Memory B cell (primary cell): ENCODE measurements at places on chromosomes 2 and 18.

- DNase-seq: no peak
- H3K36me3 ChIP-seq: no peaks in the 10 kb centered on the region
- no peak overlapping the region for H3K27ac ChIP-seq
- no peak overlapping the region for H3K4me3 ChIP-seq
- H3K4me1 ChIP-seq: no peaks in the 10 kb centered on the region
These were observed 100.8 kb downstream of the DYSF start for GRCh38 chr2:71554028-71554705.

- H3K4me3 ChIP-seq: no peak overlapping the region
- H3K27ac ChIP-seq: no peak overlapping the region
- H3K4me1 ChIP-seq: peaks cover 18% of the 10 kb centered on the region
- no peak for DNase-seq
These were observed 11.1 kb downstream of the STAMBP start for GRCh38 chr2:73839653-73840411.

- DNase-seq: no peak
- H3K4me3 ChIP-seq: no peak overlapping the region
- no peaks in the 10 kb centered on the region for H3K27me3 ChIP-seq
- no peak overlapping the region for H3K27ac ChIP-seq
These were observed 32.3 kb downstream of the ASXL2 start for GRCh38 chr2:25845843-25846505.

GRCh38 chr2:145757503-145758246 is 1237.8 kb upstream of the ZEB2 start:
- no peak for DNase-seq
- H3K4me1 ChIP-seq: no peaks in the 10 kb centered on the region
- no peak overlapping the region for H3K4me3 ChIP-seq
- H3K27ac ChIP-seq: no peak overlapping the region
- no peaks in the 10 kb centered on the region for H3K36me3 ChIP-seq

- peak overlapping the region; percentile 81 for H3K27ac ChIP-seq
- peaks cover 33% of the 10 kb centered on the region for H3K36me3 ChIP-seq
- peaks cover 11% of the 10 kb centered on the region for H3K4me1 ChIP-seq
- H3K4me3 ChIP-seq: no peak overlapping the region
These were observed 40.7 kb downstream of the INO80D start for GRCh38 chr2:206045251-206045650.

GRCh38 chr2:133825778-133826177 is 257.5 kb upstream of the NCKAP5 start:
- DNase-seq: no peak
- no peaks in the 10 kb centered on the region for H3K4me1 ChIP-seq
- H3K27me3 ChIP-seq: peaks cover 9% of the 10 kb centered on the region
- H3K4me3 ChIP-seq: no peak overlapping the region
- peaks cover 2% of the 10 kb centered on the region for H3K36me3 ChIP-seq
- H3K27ac ChIP-seq: no peak overlapping the region

- H3K36me3 ChIP-seq: no peaks in the 10 kb centered on the region
- H3K27me3 ChIP-seq: no peaks in the 10 kb centered on the region
- H3K4me3 ChIP-seq: no peak overlapping the region
- H3K27ac ChIP-seq: no peak overlapping the region
These were observed 751.2 kb downstream of the CNTNAP5 start for GRCh38 chr2:124776332-124776731.

- no peaks in the 10 kb centered on the region for H3K36me3 ChIP-seq
- no peak for DNase-seq
- H3K4me1 ChIP-seq: peaks cover 17% of the 10 kb centered on the region
- H3K27ac ChIP-seq: no peak overlapping the region
- peaks cover 28% of the 10 kb centered on the region for H3K27me3 ChIP-seq
These were observed 813 bp upstream of the MEIS1 start for GRCh38 chr2:66433945-66434678.

DNA sequence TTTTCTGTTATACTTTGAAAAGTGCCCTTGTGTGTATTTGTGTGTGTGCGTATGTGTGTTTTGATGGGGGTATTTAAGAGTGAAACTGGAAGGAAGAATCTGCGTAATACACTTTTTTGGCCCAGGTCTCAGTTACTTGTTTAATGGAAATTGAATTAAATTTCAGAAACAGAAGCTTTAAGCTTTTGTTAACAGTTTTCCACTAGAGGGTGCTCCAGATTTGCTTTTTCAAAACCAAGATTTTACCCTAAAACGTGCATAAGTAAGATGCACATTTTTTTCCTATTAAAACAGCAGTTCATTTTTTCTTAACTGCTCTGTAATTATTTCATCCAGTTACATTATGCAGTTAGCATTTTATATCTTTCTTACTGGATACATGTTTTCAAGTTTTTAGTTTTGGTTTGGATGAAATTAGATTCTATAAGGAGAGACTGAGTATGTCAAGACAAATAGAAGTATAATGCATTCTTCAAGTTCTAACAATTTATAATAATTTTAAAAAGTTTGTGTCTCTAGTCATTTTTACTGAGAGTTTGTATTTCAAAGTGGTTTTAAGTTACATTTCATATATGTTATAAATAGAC is 97.2 kb downstream of the PIK3C3 start:
- H3K27me3 ChIP-seq: no peaks in the 10 kb centered on the region
- no peak overlapping the region for H3K27ac ChIP-seq
- no peak for DNase-seq
- H3K4me1 ChIP-seq: peaks cover 3% of the 10 kb centered on the region
- H3K36me3 ChIP-seq: peaks cover 11% of the 10 kb centered on the region

DNA sequence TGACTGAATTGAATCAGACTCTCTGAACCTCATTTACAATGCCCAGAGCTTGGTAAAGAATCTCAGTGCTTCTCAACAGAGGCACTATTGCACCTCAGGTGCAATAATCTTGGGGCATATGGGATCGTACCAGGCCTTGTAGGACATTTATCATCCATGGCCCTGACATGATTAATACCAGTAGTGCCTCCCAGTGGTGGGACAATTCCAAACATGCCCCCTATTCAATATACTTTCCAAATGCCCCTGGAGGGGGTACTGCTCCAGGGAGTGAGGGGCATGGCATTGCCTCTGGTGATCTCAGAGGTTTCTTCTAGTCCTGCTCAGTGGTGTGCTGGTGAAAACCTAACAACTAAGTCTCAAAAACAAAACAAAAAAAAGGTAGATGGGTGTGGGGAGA is 174.9 kb upstream of the SMAD2 start:
- H3K4me3 ChIP-seq: no peak overlapping the region
- peaks cover 24% of the 10 kb centered on the region for H3K27me3 ChIP-seq
- DNase-seq: no peak
- no peaks in the 10 kb centered on the region for H3K36me3 ChIP-seq

GRCh38 chr18:35851286-35851970 is 121.1 kb upstream of the RMP24 start:
- no peaks in the 10 kb centered on the region for H3K4me1 ChIP-seq
- H3K27me3 ChIP-seq: peaks cover 7% of the 10 kb centered on the region
- no peak for DNase-seq
- no peak overlapping the region for H3K4me3 ChIP-seq
- no peak overlapping the region for H3K27ac ChIP-seq

- H3K4me1 ChIP-seq: no peaks in the 10 kb centered on the region
- H3K36me3 ChIP-seq: no peaks in the 10 kb centered on the region
These were observed 477.8 kb downstream of the CDH2 start for GRCh38 chr18:27699137-27699536.
